Thoracic aorta (tissue), 2 donors: ENCODE measurements at places on chromosomes 6 and 20. TPM values are rescaled to one million over a fixed set of nuclear protein-coding genes. Genes with fewer than 3 reads are reported as not detected.

GRCh38 chr6:340991-341827 is 48.9 kb downstream of the DUSP22 start:
- DNase-seq: no peak

Gene UBD
- total RNA-seq: not detected

Gene ZFP57
- not detected for total RNA-seq

DNA sequence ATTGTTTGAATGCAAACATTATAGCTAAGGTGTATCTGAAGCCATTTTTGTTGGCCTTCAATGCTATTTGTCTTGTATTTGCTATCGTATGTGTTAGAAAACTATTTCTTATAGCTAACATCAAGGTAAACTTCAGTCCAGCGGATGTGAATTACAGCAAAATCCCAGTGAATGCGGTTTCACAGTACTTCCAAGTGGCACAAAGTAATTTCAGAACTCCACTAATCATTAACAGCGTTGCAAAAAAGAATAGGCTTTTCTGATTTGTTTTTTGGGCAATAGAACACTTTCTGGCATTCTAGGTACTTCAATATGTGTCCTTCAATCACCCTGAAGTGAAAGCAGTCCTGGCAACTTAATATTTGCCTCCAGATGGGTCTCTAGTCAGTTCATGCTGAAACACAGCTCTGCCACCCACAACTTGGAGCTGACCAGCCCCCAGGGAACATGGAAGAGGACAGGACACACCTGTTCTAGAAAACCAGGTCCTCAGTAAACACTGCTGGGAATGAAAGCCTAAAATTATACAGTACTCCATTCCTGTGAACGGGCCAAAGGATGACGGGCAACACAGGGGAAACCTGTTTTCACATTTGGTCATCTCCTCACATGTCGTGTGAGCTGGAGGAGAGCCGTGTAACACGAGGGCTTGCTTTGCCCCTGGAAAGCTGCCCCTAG is 9.7 kb upstream of the MRPS10 start:
- no peak for DNase-seq

Gene TNF
- total RNA-seq: 3.2 TPM

Gene CDH26
- total RNA-seq: 2.3 TPM

DNA sequence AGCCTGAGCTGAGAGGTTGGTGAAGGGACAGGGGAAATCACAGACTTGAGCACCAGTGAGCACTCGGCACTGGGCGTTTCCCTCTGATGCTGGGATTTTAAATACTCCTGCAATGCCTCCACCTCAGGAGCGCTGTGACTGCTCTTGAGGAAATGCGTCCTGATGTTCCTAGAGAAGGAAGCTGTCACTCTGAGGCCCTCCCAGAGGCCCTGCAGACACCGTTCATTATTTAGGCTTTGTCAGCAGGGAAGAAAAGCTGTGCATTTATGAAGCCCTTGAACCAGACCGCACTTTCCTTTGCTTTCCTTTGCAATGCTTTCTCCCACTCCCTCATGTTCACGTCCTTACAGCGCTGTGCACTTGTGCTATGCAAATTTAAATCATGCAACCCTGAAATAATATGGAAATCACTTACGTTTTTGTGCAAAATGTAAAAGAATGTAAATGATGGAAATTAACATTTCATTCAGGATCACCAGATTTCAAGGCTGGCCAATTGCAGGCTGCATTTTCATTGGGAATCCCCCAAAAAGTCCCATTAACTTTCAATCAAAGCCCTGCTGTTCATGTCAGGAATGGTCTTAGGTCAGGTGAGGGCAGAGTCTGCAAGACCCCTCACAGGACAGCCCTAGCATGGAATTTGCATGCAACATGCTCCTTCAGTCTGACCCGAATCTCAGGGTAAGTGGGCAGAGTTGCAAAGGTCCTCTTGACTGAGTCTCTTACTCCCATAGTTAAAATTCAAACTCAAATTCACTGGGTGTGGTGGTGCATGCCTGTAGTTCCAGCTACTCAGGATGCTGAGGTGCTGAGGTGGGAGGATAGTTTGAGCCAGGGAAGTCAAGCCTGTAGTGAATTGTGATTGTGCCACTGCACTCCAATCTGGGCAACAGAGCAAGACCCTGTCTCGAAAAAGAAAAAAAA is 45.8 kb upstream of the SYNDIG1 start:
- DNase-seq: no peak

Gene TRAPPC3L
- total RNA-seq: not detected
